ENCODE measurements at places on chromosomes 2 and 18.

- no peak for DNase-seq
These were observed 2.4 kb downstream of the AGAP1 start for GRCh38 chr2:235496239-235496621.

DNA sequence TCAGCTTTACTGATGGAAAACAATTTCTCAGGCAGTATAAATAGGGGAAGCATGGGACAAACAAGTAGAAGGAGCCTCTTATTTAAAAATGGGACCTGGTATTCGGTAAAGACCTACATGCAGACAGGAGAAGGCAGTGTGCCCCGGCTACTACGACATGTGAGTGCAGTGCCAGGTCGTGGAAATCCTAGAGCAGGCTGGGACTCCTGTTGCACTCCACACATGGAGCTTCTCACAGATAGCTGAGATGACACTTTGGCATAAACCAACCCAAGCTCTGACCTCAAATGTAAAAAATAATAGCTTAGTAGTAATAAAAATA, 885 bp upstream of the DSEL start:
- DNase-seq, result no peak

DNA sequence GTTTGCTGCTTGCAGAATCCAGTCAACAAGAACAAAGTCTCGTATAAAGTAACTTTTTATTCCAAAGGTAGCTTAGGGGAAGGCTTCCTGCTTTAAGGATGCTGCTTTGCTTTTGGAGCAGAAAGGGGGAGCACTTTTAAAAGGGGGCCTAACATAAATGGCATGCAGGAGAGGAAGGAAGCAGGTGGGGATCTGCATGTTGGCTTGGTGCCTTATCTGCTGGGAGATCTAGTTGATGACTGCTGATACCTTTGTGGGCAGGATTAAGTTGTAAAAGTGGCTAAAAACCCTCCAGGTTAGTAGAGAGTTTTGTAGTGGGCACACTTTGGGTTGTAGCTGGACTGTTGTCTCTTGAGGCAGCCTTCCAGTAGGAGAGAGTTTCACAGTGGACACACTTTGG, 22.5 kb downstream of the UBR3 start:
- DNase-seq, result no peak

GRCh38 chr2:161239326-161240109, 68.7 kb upstream of the PSMD14 start:
- no peak for DNase-seq

Measured in stimulated activated CD8-positive, alpha-beta memory T cell treated with anti-CD3 and anti-CD28 coated beads, Interleukin-15, amount 100 ng/mL, for 1 hour (primary cell).